Motor neuron (in vitro differentiated cells): ENCODE measurements at places on chromosomes 7 and 10.

GRCh38 chr7:135159359-135160085, 11.0 kb downstream of the CYREN start:
- ATAC-seq = no peak

DNA sequence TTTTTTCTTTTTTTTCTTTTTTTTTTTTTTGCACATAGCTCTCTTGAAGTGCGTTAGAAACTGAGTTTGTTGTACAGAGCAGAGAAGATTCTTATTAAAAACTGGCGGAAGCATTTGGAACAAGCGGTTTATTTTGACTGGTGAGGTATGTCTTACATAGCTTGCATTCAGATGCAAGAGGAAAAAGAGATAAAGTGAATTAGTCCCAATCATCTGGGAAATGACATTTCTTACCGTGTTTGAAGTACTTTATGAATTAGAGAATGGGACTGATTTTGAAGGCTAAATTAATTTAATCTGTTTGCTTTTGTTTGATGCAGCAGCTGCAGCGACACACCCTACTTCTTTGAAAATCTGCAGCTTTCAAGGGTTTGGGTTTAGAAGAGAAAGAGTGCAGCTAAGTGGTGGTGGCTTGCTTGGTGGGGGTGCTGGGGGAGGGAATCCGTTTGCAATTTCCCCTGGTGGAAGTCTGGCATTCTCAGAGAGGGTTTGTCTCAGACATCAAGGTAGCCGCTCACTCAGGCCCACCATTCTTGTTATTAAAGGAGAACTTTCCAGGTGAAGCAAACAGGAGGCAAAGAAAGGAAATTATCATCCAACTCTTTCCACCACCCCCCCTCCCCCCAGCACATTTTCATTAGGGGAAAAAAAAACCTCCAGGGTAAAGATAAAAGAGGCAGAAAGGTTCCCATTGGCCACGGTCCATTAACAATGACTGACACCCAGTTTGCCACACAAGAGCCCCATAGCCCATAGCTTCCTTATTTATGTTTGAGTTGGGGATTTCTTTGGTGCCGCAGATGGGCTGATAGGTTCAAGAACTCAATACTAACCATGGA, 231.7 kb downstream of the SKIDA1 start:
- ATAC-seq = no peak

GRCh38 chr10:11884706-11885423, 61.7 kb downstream of the PROSER2 start:
- ATAC-seq = no peak

DNA sequence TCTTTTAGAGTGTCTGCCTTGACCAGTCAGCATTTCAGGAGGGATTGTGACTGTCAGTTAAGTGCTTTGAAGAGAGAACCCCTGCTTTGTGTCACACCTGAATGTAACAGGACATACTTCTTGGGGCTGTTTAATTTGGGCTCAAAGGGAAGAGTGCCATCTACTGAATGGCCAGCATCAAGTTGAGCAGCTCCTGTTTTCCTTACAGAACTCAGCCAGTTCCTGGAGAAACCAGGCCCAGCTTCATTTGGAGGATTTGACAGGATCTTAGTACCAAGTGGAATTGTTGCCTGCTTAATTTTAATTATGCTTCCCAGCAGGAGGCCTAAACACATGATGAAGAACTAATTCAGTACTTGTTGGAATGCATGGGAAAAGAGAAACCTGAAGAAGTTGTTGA, 8.3 kb downstream of the ADD3 start:
- ATAC-seq = no peak

DNA sequence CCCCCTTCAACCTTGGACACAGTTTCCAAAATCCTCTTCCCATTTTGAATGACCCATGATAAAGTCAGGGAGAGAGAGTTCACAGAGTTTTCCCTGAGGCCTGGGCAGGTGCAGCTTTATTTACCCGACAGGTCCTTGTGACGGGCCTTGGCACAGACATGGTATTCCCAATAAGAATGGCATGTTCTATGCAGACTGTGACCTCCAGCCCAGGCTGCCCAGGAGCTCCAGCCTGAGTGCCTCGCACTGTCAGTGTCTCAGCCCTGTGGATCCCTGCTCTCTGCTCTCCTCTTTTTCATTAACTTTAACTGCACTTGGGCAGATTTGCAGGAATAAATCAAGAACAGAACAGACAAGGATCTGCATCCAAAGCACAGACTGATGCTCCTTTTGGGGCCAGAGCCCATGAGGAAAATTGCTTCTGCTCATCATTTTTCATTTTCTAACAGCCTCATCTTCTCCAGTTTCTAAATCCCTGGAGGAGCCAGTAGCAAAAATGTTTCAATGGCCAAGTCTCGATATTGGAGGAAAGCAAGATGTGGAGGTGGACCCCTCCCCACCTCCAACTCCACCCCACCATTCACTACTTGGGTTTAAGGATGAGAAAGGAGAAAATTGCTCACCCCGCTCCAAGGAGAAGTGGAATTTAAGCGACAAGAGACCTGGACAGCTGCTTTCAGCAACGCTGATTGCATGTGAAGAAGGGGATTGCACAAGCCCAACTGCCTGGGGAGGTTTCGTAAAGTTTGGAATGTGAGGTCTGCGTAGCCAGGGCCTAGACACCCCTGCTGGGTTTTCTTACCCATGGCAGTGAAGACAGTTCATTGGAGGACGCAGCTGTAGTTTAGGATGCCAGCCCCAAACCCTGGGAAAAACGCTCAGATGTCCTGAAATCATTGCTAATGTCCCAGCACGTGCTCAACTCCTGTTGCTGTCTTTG, 225.9 kb downstream of the WDR11 start:
- ATAC-seq = peak; percentile 35

- ATAC-seq = no peak
Observed at GRCh38 chr10:57334523-57334922, 933.2 kb downstream of the IPMK start.

GRCh38 chr10:79188154-79188965, 119.6 kb downstream of the ZMIZ1 start:
- peak; percentile 4 for ATAC-seq

DNA sequence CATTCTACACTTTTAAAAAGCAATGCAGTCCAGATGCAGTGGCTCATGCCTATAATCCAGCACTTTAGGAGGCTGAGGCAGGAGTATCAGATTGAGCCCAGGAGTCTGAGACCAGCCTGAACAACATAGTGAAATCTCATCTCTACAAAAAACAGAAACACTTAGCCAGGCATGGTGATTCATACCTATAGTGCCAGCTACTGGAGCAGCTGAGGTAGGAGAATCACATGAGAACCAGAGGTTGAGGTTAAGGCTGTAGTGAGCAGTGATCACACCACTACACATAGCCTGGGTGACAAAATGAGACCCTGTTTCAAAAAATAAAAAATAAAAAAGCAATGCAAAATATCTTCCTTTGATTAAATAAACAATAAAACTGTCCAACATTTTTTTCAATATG, 205.2 kb downstream of the GRM8 start:
- no peak for ATAC-seq

DNA sequence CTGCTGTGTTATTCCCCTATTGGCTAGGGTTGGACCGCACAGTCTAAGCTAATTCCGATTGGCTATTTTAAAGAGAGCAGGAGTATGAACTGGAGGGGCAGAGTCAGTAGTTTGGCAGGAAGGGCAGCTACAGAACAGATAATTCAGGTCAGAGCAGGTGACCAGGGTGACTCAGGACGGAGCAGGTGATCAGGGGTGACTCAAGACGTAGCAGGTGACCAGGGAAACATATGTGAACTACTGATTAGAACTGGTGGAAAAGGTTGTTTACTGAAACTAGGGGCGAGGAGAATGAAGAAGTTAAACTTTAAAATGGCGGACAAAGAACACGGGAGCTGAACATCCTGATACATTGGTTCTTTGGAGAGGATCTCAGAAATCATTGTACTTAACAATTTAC, 102.3 kb downstream of the CCDC7 start:
- no peak for ATAC-seq

DNA sequence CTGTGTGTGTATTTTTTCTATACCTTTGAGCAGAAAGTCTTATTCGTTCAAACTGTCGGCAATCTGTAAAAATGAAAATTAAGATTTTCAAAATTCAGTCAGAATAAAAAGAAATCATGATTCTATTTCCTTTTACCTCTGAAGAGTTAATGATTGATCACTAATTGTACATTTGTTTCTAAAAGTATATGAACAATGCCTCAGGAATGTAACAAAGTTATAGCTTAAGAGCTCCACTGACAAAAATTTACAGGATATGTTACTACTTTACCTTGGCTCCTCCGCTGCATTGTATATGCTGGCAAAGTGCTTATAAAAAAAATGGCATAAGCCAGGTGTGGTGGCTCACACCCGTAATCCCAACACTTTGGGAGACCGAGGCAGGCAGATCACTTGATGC, 225.7 kb downstream of the VTI1A start:
- ATAC-seq = no peak

DNA sequence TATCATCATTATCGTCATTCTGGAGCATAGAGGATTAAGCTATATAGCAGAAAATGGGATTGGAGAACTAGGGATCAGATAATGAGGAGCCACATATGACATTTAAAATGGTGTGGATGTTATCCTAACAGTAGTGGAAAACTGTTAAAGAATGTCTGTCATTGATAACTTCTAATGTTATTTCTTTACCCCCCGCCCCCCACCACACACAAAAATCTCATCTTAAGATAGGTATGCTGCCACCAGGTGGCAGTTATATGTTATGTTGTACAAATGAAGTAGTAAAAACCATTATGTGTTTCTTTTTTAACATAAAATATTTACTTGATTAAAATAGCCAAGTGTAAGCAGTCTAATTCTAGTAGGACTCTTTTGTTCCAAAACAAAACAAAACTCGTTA, 13.0 kb downstream of the AKAP9 start:
- no peak for ATAC-seq

DNA sequence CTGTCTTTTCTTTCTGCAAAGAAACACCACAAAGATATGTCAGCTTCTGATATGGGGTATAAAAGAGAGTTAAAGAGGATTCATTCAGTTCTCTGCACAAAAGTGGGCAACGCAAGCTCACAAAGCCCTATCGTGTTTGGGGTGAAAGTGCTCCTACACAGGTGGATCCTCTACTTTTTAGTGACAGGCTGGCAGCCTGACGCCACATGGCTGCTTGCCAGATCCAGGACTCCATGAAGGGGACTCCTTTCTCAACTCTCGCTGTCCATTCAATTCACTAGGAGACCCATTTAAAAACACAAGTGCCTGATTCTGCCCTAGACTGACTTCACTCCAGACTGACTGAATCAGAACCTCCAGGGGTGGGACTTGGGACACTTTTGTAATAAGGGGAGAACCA, 8.0 kb downstream of the PARP12 start:
- no peak for ATAC-seq

DNA sequence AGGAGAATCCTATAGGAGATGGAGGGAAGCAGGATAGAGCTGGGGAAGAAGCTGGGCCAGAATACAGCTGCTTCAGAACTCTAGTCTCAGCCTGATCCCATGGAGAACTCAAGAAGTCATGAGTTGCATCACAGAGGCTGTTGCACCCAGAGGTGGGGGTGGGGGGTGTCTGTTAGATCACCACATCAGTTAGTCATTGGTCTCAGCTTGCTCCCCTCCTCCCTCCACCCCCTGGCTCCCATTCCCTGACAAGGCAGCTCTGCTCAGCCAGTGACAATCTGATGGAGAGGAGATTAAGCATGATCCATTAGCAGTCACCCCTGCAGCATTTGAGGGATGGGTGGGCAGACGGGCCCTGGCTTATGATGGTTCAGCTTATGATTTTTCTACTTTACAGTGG, 58.4 kb upstream of the FGL2 start:
- ATAC-seq = peak; percentile 36

- ATAC-seq = no peak
Observed at GRCh38 chr7:130127404-130127803, 57.1 kb downstream of the KLHDC10 start.

DNA sequence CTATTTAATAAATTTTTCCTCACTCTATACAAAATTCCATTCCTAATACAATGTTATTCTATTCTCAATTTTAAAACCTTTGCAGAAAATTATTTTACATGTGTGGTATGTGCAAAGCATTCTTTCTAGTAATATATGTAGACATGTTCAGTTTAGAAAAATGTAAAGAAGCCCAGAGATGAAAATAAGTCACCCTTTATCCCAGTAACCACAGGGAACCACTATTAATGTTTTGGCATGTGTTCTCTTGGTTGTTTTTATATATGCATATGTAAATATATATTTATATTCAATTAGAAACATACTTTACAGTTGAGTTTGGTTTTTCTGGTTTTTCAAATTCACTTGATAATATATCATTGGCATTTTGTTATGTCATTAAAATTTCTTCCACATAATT, 14.8 kb upstream of the GLCCI1 start:
- ATAC-seq = no peak

DNA sequence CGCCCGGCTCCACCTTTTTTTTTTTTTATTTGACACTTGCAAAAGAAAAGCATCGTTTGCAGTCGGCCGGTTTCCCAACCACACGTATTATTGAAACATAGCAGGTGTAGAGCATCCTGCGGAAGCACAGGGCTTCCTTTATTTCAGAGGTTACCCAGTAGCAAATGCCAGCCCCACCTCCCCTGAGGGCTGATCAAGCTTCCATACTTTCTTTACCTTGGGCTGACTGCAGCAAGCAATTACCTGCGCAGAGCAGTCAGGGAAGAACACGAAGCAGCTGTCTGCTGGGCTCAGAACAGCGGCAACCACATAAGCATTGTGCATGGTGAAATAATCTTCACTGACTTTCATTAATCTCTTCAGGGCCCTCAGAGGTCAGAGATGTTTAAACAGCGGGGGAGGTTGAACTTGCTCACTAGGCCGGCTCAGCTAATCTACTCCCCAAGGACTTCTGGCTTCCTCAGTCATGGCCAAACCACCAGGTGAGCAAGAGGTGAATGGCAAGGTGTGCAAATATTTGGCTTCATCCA, 784.7 kb upstream of the AUTS2 start:
- no peak for ATAC-seq

- ATAC-seq = no peak
Observed at GRCh38 chr7:115008465-115009114, 86.7 kb downstream of the MDFIC start.
